ENCODE measurements at places on chromosomes 4 and X.

- DNase-seq: no peak
Observed at GRCh38 chr4:2574009-2574408, 37.6 kb downstream of the FAM193A start.

- no peak for DNase-seq
Observed at GRCh38 chr4:104592183-104592582, 97.5 kb upstream of the CXXC4 start.

GRCh38 chr4:186685767-186686183, 37.9 kb downstream of the FAT1 start:
- DNase-seq: no peak

- DNase-seq: no peak
Observed at GRCh38 chr4:114200026-114200425, 220.6 kb upstream of the ARSJ start.

GRCh38 chr4:92791871-92792440, 488.2 kb downstream of the GRID2 start:
- DNase-seq: no peak

DNA sequence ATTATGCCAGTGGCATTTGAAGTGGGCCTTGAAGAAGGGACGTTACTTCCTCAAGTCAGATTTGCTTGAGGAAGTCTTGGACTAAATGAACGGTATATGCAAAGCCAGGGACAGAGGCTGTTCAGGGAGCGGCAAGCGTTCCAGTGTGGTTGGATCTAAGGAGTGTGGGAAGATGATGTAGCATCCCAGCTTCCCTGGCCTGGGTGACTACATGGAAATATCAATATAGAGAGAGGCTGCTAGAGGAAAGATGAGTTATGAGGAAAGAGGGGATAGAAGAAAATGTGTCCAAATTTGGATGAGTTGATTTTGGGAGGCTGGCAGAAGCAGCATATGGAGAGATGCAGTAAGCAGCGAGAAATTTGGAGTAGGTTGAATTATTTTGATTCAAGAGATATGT, 432.5 kb upstream of the TENM3 start:
- no peak for DNase-seq

DNA sequence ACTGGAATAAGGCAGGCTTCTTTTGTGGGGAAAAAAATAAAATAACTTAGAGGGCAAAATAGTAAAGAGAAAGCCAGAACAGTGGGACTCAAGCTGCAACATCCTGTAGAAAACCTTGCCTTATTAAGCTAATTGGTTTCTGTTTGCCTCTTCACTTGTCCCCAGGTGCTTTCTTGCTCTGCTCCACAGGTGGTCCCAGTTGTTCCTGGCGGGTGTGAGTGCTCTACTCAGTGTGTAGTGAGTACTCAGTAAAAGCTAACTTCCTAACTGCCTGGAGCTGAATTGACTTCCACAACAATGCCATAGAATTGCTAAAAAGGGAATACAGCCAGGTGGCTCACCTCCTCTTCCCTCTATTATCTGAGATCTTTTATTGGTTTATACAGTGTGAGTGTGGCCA, 930.2 kb downstream of the C4orf33 start:
- DNase-seq: no peak

GRCh38 chr4:188658958-188659522, 519.8 kb downstream of the TRIML1 start:
- DNase-seq: no peak

DNA sequence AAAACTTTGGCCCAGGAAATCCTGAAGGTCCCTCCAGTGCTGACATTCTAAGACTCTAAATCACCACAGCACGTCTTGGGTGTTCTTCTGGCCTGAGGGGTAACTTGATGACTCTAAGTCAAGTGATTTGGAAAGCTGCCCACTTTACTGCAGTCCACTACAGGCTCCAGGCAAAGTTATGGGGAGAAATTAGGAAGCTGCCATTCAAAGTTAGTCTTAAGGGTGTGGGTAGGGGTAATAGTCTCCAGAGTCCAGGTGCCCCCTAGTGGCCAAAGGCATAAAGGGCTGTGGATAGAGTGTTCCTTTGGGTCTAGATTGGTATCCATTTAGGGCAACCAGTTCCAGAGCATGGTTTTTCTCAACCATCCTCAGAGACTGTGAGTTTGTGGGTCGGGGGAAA, 38.7 kb upstream of the SLC16A2 start:
- DNase-seq: no peak

DNA sequence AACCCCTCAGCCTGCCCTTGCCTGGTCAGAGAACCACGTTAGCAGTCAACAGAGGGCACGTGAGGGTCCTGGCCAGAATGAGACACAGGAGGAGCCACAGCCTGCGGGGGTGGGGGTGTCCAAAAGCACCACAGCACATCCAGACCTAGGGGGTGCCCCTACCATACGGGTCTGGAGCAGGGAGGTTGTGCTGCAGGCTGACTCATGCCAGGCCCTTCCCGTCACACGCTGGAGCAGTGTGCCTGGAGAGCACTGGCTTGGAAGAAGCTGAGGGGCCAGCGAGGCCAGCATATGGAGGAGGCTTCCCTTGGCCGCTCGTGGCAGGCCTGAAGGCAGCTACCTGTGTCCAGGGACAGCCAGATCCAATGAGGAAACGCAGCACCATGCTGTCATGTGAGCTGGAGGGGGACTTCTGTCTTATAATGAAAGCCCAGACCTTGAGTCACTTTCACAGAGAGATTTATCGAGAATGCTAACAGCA, 1.5 kb upstream of the IRAK1 start:
- no peak for DNase-seq

DNA sequence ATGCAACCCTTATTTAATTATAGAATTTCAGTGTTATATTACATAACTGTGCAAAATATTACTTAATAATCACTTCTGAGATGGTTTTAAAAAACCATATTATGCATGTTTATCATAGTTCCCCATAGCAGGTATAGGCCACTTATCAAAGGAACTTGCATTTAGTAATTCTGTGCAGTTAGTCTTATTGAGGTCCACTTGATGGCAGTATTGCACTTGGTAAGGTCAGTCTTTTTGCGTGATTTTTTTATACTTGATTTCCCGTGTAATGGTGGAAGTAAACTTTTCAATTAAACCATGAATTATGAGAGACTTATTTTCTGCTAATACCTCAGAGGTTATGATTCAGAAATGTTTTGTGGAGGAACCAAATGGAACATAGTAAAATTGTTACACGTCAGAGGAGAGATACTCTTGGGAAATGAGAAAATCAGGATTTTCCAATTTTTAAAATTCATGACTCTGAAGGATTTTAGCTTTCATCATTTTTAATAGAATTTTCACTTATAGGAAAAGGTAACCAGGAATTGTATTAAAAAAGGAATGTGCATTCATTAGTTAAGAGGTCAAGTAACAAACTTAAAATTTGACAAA, 230.0 kb downstream of the CCSER1 start:
- no peak for DNase-seq

GRCh38 chrX:102846544-102847236, 90.4 kb upstream of the RAB40AL start:
- no peak for DNase-seq

DNA sequence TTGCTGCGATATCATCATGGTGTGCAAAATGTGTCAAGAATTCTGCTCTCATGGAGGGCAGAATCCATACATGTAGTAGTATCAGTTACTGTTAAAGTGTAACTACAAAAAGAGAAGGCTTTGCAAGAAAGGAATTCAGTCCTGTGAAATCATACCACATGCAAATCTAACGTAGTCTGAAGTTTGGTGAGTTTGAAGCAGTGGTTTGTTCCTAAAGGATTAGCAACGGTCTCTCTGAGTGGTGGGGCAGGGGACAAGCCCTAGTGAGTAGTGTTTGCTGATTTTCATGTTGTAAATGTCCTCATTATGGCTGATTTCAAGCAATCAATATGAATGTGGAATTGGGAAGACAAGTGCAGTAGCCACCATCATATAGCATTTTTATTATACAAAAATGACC, 47.1 kb upstream of the CLNK start:
- DNase-seq: no peak

DNA sequence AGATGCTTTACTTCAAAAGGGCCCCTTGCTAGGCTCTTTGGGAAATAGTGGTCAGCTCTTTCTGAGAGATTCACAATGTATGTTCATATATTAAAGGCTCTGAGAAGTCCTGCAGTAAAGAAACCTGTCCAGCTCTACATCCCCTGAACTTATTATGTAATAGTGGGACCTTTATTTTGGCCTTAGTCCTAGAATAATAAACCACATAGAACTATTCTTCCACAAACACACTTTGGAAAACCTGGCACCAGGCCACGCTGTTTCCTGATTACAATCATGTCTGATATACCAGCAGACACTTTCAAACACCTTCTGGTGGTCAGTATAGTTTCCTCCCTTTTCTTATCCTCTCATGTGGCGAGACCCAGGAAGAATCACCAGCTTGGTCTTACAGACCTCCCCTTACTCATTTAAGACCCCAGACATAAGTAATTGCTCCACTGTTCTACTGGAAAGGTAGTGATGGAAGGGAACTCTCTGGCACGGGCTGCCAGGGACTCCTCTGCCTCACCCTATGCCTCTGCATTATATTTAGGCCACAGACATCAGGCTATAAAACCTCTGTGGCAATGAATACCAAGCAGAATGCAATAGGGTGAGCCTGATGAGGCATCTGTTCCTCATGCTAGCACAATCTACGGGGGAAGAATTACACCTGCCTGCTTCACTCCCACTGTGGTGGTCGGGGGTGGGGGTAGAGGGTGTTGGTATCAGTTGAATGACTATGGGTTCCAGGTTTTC, 5.7 kb upstream of the PPEF1 start:
- no peak for DNase-seq

DNA sequence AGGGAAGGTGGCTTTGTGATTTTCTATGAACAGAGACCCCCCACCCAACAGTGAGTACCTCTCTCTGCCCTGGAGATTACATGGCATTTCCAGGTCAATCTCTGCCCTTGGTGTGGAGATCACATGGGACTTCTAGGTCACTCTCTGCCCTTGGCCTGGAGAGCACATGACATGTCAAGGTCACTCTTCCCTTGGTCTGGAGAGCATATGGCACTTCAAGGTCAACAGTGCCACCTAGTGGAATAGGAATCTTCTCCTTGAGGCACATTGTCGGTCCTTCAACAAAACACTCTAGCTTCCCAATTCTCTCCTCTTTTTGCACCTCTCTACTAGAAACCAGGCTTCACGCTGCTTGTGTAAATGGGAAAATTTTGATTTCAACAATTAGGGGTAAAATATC, 66.2 kb upstream of the TACR3 start:
- DNase-seq: no peak

Measured in esophagus muscularis mucosa (tissue), 4 donors.